Stimulated activated CD4-positive, alpha-beta T cell treated with anti-CD3 and anti-CD28 coated beads, Interleukin-15, amount 100 ng/mL, for 48 hours (primary cell): ENCODE measurements at places on chromosomes 2 and 18.

DNA sequence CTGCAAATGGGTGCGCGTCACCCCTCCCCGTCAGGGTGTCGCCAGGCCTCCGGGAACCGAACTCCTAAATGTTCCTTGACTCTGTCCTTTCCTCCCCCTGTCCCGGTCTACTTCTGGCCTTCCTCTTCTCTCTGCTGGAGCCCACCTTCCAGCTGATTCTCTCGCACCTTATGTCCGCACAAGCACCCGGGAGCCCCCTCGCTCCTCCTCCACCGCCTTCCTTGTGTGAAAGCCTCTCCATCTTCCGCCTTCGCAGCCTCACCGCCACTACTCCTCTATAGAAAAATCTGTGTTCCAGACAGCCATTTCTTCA lies 627 bp upstream of the KIF3C start:
- no peak for DNase-seq

DNA sequence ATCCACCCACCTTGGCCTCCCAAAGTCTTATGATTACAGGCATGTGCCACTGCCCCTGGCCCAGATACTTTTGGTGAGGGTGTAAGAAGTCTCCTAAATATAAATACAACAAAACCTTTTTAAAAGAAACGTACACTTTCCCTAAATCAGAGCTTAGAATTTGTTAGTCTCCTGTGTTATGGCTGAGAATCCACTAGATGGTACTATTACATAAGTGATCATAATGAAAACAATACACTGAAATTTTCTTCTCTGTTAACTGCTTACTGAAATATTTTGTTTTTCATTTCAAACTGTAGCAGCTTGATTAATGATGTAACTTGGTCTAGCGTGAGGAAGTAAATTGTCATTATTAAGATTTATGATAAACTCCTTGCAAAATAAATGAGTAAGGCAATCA lies 74.8 kb upstream of the FAM98A start:
- DNase-seq: no peak

GRCh38 chr2:158586491-158586890 lies 129.7 kb downstream of the PKP4 start:
- DNase-seq: no peak

DNA sequence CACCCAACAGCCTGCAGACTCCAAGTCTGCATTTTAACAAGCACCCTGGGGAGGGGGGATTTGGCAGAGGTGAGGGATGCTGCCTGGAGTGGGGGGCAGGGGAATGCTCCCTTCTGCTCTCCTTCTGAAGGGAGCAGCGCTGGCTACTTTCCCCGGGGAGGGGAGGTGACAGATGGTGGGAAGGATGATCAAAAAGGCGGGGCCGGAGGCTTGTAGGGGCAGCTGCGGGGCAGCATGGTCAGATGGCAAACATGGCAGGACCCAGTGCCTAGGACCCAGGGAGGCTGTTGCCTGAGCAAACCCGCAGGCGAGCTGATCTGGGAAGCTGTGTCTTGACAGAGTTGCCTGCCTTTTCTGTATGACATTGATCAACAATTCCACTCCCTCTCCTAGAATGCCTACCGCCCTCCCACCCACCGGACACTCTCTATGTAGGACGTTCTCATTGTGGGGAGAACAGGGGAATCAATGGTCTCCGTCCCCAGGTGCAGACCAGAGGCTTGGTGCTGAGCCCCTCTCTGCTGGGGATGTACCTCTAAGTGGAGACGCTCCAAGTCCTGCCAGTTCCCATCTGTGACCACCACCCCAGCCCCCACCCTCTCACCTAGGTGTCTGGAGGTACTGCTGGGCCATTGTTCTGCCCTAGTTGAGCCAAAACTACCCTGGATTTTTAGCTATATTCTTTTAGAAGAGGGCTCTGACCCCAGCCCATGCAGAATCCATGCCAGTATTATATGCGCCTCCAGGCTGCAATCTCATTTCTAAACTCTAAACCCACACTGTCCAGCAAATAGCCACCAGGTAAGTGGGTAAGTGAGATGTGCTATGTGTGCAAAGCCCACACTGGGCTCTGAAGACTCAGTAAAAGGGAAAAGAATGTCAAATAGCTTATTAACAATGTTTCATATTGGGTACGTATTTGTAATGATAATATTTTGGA lies 89.7 kb upstream of the SEC11C start:
- DNase-seq: no peak

GRCh38 chr2:943461-943797 lies 7.2 kb upstream of the SNTG2 start:
- DNase-seq: no peak

DNA sequence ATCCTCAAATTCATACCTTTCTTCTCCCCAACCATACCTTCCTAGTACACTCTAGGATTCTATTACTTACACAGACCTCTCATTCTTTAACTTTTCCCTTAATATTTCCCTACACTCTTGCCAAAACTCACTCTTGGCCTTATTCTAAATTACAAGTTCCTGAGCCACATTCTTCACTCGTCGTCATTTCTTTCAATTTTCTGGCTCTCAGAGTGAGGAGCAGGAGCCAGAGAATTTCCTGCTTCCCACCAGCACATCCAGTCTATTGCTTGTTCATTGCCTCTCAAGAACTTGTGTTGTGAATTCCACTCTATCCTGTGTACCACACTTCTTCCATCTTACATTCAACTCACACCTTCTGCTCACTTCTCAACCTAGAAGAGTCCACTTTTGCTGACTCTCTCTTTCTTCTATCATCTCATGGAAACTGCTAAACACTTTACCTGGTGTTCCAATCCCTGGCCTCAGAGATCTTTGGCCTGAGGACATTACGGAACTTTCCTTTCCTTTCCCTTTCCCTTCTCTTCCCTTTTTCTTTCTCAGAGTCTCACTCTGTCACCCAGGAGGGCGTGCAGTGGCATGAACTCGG lies 171.6 kb downstream of the PLCL1 start:
- no peak for DNase-seq
